ENCODE measurements at places on chromosomes 4 and X.

GRCh38 chrX:15903186-15903681 is 48.6 kb upstream of the AP1S2 start:
- no peak for DNase-seq

DNA sequence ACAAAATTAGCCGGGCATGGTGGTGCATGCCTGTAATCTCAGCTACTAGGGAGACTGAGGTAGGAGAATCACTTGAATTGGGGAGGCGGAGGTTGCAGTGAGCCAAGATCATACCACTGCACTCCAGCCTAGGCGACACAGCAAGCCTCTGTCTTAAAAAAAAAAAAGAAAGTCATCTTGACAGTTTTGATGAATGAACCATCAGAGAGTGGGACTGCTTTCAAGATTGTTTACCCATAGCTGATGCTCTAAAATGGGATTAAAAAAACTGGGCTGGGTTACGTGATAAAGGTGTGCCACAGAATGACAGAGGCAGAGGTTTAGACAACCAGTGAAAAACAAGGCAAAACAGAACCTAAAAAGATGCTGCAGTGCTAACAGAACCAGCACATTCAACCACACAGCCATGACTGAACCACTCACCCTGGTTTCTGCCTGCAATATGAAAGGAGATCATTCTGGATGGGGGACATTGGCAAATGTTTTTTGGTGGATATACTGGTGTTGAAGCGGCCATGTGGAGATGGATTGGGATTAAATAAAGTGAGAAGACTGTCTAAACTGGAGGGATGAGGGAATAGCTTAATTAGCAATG is 22.2 kb downstream of the GPAT3 start:
- no peak for DNase-seq

DNA sequence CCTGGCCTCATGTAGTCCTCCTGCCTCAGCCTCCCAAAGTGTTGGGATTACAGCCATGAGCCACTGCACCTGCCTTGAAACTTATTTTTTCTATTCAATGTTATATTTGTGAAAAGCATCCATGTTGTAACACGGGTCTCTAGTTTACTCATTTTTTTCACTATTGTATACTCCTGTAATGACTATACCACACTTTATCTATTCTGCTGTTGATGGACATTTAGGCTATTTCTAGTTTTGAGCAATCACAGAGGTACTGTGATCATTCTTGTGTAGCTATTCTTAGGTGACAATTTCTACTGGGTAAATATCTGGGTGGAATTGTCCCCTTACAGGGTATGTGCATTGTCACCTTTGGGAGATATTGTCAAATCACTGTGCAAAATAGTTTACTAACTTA is 3.6 kb downstream of the DRP2 start:
- no peak for DNase-seq

GRCh38 chr4:45122406-45122805 is 396.1 kb upstream of the GNPDA2 start:
- no peak for DNase-seq

GRCh38 chr4:10296730-10297129 is 160.5 kb downstream of the ZNF518B start:
- DNase-seq: peak; percentile 7

DNA sequence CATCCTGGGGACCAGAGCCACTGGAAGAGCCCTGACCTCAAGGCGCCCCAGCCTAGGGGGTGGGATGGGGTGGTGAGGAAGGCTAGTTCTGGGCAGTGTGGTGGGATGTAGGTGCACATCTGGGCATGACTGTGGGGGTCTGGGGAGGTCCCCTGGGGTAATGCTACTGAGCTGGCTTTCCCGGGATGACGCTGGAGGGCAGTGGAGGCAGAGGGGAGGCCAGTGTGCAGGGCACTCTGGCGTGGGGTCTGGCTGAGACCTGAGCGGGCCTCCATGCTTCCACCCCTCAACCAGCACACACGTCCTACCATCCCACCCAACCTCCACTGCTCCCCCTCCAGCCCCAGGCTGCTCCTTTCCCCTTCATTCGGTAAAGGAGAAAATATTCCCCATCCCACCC is 4.8 kb upstream of the SH3BP2 start:
- DNase-seq: no peak

GRCh38 chrX:45807572-45808425 is 607.1 kb upstream of the DIPK2B start:
- no peak for DNase-seq

- DNase-seq: no peak
Observed at GRCh38 chrX:123835661-123836371, 24.0 kb upstream of the XIAP start.

DNA sequence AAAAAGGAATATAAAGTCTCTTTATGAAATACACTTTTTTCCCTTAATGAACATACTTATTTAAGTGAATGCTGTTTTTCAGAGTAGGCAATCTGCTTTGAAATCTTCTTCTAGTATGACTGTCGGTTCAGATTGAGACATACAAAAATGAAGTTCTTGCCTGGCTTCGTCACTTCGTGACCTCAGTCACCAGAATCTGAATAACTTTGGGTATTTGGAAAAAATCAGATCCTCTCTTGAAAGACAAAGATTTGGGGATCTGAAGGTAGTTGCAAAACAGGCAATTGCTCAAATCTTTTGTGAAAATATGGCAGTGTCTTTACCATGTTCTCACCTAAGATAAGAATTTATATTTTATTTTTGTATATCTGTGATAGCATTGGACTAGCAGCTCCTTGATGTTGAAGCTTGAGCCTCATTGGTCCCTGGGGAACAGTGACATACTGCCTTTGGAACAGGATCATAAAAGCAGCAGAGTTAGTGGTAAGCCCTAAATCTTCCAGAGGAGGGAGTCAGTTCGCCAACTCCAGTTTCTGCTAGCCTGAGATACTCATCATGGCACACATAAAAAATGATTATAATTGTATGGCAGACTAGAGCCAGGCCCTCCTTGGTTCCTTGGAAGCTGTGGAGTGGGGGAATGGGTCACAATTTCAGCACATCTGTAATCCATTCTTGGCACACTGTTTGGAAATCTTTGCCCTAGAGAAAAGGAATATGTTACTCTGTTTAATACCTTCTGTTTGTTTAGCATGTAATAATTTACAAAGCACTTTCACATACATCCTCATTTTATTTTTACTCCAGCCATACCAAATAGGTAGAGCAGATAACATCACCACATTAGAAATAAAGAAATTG is 5.0 kb downstream of the ARFIP1 start:
- no peak for DNase-seq
